T-cell (primary cell): ENCODE measurements at places on chromosomes 4 and X. TPM values are rescaled to one million over a fixed set of nuclear protein-coding genes. Genes with fewer than 3 reads are reported as not detected.

DNA sequence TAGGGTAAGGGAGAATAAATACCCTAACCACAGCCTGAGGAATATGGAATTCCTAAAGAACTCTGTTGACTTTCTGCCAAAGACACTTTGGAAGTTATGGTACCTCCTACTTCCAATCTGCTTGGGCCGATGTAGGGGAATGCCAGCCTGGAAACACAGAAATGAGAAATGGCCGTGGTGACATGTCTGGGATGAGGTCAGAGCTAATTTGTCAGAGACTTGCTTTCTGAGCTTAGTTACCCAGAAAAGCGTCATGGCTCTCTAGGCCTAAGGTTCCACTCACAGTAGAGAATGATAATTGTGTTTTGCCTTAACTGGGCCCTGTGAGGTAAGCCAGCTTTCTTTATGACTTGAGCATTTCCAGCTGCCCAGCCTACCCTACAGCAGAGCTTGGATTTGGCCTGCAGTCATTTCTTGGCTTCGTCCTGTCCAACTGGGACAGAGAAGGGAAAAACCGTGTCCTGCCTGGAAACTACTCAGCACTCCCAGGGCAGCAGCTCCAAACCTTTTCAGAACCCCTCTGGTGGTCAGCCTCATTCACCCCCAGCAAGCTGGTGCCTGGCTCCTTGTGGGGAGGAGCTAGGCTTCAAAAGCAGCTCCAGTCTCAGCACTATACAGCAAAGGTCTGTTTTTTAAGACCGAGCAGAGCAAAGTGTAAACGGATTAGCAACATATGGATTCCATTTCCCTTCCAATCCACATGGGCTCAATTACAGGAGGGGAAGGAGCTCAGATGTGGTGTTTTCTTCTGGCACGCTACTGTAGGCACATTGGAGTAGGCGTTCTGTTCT, 92.3 kb downstream of the RLIM start:
- DNase-seq, result no peak

Gene PHOX2B
- total RNA-seq, result not detected

DNA sequence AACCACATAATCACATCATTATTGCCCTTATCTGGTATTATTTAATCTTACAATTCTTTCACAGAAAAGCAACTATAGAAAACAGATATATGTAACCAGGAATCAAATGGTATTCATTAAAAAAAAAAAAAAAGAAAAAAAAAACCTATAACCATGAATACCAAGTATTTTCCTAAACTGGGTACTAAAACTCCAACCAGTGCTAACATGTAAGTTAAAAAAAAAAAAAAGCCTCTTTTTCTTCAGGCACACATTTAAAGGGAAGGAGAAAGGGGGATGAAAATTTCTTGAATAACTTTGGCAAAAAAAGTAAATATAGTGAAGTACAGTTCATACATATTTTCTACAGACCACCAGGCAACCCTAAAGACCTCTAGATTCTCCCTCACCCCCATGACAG, 2.1 kb downstream of the PPAT start:
- DNase-seq, result no peak

DNA sequence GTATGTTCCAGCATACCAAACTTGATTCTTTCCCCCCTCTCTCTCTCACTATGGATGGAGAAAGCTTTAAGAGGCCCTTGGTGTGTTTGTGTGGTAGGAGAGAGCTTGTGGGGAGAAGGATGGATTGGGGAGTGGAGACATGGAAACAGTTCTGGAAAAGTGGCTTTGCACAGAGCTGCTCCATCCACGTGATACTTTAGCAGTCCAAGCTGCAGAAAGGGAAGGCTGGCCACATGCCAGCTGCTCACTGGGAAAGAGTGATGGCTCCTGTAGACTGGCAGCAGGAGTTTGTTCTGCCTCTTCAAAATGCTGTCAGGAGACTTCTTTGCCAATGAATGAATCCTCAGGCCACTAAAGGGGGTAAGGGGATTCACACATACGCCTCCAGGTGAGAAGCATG, 21.7 kb upstream of the SEC24B start:
- DNase-seq, result no peak

DNA sequence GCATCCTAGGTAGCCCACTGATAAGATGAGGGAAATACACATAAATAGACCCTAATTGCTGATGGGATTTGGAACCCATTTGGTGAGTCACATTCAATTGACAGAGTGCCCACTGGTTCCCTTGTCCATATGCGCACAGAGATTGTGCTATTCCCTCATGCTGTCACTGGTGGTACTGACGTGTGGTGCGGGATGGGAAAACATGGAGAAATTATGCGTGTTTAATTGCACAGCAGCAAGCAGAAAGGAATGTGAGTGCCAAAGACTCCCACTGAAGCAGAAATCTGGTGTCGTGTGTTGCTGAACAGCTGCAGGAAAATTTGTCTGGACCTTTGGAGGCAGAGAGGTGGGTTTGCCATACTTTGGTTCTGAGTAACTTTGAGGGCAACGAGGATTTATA, 92.2 kb downstream of the NHSL2 start:
- DNase-seq, result no peak

Gene SERTM2
- not detected for total RNA-seq

GRCh38 chr4:140305053-140305452, 68.4 kb upstream of the SCOC start:
- DNase-seq, result no peak

Gene RADX
- total RNA-seq, result 6.9 TPM

DNA sequence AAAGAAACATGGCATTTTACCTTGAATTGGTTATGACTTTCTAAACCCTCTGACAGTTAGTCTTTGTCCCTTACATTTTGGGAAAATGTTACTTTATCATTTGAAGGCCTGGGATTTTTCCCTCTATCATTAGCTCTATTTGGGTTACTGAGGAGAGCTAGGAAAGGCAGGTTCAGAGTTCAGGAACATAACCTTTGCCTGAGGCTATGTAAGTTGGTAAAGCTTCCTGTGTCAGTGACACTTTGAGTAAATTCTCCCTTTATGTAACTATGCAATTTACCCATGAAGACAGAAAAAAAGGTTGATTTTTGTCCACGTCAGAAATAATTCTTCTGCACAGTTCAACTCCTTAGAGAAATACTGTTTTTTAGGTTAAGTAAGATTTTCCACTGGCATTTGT, 171.8 kb upstream of the NRK start:
- no peak for DNase-seq

Gene C4orf51
- not detected for total RNA-seq

Gene NAT8L
- 0.15 TPM for total RNA-seq

GRCh38 chr4:51843309-51844152, 578 bp downstream of the DCUN1D4 start:
- no peak for DNase-seq

GRCh38 chr4:9816285-9816684, 34.9 kb downstream of the DRD5 start:
- DNase-seq, result no peak

- no peak for DNase-seq
These were observed 389.7 kb downstream of the GPM6A start for GRCh38 chr4:175422331-175422730.

DNA sequence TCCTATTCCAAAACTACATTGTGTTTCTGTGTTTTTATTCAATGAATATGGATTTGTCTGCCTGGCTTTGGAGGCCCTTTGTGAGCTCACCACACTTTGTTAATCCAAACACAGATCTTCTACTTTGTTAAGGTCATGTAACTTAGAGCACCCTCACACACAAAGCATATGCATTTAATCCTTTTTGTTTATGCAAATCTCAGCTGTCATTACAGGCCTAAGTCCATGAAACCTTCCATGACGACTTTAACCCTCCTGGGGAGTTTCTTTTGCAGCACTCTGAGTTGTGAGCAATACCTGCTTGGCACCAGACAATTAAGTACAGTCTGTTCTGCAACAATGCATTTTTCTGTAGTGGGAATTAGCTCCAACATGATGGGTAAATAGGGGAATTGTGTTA, 14.9 kb downstream of the CCSER1 start:
- DNase-seq, result no peak

Gene RPL34
- total RNA-seq, result 2,791 TPM
